NCI-H1930 (cell line): ENCODE measurements at places on chromosomes 7 and 10.

DNA sequence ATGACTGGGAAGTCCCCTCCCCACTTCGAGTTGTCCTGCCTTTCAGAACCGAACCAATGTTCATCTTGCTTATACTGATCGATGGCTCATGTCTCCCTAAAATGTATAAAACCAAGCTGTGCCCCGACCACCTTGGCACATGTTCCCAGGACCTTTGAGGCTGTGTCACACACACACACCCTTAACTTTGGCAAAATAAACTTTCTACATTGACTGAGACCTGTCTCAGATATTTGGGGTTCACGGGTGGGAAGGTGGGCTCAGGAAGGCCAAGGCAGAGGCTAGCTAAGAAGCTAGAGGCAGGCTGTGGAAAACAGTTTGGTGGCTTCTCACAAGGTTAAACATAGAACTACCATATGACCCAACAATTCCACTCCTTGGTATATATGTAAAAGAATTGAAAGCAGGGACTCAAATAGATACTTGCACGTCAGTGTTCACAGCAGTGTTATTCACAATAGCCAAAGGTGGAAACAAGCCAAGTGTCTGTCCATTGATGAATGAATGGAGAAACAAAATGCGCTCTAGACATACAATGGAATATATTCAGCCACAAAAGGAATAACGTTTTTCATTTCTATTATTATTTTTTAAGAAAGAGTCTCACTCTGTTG, 15.4 kb downstream of the PRF1 start:
- no peak for DNase-seq

DNA sequence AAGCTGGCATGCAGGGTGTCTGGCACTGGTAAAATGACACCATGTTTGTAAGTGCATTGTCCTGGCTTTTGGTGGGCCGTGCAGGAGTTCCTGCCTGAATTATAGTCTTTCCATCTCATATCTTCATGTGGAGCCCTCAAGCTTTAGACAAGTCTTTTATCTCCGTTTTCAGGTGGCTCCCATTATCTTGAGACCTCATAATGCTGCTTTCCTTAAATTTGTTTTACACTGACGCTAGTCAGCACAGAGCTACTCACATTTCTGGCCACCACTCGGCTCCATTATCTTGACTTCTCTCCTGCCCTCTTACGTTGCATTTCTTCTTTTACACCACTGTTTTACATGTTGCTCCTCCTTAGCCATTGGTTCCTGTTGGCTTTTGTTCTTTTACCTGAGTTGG, 37.2 kb downstream of the LRRC4 start:
- no peak for DNase-seq

- DNase-seq, result no peak
These were observed 22.4 kb upstream of the PWWP2B start for GRCh38 chr10:132374612-132375011.

DNA sequence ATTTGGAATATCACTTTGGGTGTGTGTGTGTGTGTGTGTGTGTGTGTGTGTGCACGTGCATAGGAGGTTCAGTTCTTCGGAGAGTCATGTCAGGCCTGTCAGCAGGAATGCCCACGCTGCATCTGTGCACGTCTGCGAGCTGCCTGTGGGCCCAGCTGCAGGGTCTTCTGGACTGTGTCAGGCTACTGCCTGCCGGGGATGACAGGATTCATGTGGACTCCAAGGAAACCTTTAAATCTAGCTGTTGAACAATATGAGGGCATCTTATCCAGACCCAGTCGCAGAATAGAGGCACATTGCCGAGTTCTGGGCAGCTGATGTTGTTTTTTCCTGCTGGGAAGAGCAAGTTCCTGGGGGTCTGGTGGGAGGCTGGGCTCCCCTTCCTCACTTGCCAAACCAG, 19.0 kb downstream of the AQP1 start:
- DNase-seq, result no peak

- no peak for DNase-seq
These were observed 43.7 kb downstream of the CH25H start for GRCh38 chr10:89163265-89163995.
